ENCODE measurements at places on chromosomes 11 and 22.

DNA sequence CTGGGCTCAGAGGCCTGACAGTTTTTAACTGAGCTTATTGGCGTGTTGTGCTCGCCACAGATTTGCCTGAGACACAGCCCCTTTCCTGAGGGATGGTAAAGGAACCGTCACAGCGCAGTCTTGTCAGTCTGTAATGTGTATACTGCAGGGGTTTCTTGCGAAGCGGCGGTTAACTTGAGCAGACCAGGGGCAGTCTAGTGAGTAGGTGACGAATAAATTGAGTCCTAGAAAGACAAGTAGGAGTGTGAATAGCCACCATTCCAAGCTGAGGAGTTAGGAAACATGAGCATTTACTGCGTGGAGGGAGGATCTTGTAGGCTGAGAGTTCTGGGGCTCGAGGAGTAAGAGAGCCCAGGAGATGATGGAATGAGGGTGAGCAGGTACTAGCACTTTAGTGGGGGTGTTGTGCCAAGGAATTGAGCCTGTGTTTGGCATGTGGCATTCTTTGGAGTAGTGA, 1.4 kb downstream of the MED15 start:
- DNase-seq = no peak

- no peak for DNase-seq
Observed at GRCh38 chr11:68959465-68960293, 21.1 kb downstream of the MRGPRD start.

DNA sequence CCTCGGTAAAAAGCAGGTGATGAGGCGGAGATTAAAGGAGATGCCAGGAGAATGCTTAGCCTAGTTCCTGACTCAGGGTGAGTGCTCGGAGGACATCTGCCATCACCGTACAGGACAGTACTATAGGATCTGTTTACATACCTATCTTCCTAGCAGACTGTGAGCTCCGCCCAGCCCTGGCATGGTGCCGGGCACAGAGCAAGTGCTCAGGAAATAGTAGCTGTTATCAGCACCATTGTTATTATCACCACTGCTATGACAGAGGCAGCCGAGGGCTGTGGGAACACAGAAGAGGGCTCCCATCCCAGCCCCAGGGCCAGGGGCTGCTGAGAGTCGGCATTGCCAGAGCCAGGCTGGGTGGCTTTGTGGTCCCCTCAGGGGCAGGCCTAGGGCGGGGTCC, 642 bp upstream of the SEPTIN3 start:
- DNase-seq = no peak

DNA sequence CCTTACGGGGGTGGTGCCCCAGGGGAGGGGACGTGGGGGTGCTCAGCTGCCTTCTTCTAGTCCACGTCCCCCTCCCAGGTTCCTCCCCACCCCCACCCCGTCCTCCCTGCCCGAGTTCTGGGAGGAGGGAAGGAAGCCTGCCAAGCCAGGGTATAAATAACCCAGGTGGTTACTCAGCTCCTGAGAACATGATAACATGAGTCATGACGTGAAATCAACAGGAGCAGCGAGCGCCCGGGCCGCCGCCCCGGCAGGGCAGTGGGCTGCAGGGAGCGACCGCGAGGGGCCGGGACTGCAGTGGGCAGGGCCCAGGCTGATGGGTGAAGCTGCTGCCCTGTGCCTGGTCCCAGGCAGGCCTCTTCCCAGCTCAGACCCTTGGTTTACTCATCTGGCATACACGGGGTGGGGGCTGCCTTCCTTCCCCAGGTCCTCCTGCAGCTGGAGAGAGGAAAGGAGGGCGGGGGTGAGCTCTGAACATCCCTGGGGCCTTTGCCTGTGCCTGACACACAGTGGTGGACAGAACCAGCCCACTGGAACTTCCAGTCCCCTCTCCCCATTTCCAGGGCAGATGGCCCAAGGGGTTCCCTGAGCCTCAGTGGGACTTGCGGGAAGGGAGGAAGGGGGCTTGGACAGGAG, 8.8 kb upstream of the PDGFB start:
- DNase-seq = no peak

DNA sequence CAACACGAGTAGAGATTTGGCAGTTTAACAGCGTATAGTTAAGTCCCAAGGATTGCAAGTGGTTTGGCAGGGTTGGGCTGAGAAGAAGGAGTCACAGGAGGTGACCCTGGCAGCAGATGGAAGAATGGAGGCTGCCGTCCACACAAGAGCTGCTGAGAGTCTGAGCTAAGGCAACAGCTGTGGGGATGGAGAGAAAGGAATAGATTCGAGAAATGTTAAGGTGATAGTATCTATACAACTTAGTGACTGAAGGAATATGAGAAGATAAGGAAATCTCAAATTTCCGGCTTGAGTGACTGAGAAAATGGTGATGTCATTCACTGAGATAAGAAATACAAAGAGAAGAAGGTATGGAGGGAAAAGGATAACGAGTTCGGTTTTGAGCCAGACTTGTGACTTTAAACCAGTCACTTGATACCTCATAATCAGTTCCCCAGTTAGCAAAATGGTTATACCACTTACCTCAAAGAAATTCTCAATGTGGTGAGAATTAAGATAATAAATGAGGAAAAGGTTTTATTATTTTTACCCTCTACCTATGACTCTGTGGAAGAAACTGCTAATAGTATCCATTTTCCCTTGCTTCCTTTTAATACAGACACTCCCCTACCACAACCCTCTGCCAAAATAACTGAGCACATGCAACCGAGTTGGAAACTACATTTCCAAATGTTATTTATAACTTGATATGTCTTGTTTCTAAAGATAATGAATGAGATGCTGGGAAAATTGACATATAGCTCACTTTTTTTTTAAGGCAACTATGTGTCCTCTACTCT, 30.7 kb downstream of the FAM168A start:
- no peak for DNase-seq

Measured in activated gamma-delta T cell treated with anti-CD3 and anti-CD28 coated beads, Interleukin-2, amount 50 U/mL, for 16 hours (primary cell).